ENCODE measurements at places on chromosomes 11 and 22.

- no peak for DNase-seq
These were observed 52.5 kb downstream of the GRAMD4 start for GRCh38 chr22:46672731-46673130.

GRCh38 chr22:46961591-46962295 lies 199.3 kb downstream of the TBC1D22A start:
- DNase-seq = no peak

GRCh38 chr11:10657308-10658271 lies 36.0 kb downstream of the IRAG1 start:
- DNase-seq = no peak

DNA sequence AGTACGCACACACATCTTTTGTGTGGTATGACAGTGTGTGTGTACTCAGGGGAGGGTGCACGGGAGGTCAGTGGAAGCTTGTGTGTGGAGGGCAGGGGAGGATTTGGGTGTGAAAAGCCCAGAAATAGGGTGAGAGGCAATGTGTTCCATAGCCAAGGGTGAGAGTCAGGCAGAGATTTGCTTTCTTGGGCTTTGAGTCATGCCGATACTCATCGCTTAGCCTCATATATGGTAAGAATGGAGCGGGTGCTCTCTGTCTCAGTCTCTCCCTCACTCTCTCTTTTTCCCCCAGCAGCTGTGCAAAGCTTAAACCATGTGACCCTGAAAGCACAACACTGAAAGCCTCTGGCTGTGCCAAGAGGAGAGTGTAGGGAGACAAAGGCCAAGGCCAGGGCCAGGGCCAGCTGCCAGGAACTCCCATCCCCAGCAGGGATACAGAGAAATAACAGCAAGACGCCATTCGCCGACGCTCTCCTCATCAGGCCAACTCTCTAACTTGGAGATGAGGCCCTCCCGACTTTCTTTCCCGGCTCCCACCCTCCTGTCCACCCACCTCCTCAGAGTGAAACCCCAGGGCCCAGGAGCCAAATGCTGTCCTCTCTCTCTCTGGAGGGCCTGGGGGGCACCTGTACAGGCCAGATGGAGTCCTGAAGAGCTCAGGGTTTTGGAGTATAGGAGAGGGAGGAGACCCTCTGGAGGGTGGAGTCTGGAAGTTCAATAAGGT lies 20.3 kb upstream of the MICAL3 start:
- no peak for DNase-seq

DNA sequence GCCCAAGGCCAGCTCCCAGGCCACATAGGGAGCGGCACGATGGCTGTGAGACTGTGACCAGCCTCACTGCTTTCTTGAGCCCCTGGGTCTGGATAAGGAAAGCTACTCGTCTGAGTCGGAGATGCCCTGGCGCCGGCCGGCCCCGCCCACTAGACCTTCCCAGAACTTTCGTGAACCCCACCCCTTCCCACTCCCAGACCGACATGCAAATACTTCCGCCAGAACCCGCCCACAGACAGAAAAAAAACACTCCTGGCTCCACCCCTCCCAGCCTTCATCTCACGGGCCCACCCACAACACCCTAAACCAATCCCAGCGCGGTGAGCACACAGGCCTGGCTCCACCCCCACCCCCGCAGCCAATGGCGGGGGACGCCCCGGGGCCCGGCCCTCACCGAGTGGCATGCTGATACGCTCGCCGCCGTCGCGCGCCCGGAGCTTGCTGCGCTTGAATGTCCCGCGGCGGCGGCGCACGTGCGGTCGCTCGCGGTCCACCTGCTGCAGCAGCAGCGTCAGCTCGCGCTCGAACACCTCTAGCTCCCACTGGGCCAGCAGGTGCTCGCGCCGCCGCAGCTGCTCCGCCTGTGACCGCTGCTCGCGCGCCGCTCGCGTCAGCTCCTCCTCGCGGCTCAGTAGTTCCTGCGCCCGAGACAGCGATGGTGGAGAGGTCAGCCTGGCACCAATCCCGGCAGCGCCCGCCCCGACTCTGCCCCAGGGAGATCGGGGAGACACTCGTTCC lies 7.0 kb downstream of the MAP3K11 start:
- no peak for DNase-seq

DNA sequence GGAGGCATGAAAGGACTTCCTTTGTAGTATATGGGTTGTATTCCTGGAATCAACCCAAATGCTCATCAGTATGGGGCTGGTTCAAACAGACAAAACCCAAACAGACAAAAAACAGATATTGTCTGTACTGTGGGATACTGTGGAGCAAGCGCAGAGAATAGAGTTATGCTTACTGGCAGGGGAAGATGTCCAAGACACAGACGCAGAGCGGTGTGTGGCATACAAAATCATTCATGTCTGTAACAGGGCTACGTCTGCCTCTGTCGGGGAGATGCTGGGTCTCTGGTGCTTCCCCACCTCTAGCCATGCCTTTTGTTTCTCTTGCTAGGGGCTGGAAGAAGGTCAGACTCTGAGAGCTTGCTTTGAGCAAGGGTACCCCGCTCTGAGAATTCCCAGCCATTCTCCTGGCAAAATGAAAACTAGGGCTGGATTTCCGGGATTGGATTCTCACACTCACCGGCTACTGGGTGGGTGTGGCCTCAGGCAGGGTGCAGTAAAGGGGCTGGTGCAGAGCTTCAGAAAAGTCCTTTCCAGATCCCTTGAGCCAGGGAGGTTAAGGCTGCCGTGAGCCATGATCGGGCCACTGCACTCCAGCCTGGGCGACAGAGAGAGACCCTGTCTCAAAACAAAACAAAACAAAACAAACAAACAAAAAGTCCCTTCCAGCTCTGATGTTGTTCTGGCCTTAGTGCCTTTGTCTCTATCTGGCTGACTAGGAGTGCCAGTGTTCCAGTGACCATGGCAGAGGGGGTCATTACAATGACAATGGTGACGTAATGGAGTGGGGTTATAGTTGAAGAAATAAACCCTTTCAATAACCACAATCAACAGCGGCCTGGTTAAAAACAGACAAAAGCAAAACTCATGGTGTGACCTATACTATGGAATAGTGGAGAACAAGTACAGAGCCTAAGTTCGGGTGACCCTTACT lies 2.9 kb upstream of the ABCC8 start:
- no peak for DNase-seq

DNA sequence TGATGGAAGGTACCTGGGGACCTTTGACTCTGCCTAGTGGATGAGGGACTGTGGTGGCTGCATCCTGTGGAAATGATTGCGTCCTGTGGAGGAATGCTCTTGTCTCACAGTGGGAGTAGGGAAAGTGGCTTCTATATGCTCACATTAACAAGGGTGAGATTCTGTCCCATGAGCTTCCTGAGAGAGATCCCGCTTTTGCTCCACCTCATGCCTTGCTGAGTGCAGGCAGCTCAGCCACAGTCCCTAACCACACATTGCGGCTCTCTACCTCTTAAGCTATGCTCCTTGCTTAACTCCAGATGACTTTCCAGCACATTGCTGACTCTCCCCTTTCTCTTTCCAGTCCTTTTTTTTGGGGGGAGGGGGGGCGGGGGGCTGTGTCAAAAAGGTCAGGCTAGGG lies 45.0 kb downstream of the TEAD1 start:
- no peak for DNase-seq

DNA sequence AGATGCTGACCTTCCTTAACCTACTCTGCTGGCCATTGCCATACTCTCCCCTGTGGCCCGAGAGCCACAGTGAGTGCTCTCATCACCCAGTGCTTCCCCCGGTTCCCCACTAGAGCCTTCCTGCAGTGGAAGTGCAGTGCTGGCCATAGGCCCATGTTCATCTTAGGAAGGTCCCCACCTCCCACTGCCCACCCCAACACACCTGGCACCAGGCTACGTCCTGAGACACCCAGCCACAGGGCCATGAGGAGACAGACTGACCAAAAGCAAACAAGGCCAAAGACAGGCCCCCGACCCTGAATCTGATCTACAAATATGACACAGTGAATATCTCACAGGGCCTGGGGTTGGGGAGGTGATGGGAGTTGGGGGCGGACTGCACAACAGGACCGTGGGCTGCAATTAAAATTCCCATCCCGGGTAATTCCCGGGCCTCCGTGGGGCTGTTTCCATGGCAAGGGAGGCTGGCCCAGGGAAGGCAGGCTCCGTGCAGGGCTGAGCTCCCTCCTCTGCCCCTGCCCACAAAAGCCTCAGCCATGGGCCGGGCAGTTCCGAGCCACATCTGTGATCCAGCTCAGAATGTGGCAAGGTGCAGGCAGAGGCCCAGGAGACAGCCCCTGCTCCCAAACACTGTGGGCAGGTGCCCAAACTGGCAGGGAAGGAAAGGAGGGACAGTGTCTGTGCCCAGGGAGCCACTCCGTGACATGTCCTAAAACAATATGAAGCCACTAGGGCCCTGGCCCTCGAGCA lies 5.1 kb upstream of the CHST1 start:
- DNase-seq = no peak

- DNase-seq = peak; percentile 49
These were observed 6.3 kb upstream of the ADAMTS8 start for GRCh38 chr11:130434521-130435223.

DNA sequence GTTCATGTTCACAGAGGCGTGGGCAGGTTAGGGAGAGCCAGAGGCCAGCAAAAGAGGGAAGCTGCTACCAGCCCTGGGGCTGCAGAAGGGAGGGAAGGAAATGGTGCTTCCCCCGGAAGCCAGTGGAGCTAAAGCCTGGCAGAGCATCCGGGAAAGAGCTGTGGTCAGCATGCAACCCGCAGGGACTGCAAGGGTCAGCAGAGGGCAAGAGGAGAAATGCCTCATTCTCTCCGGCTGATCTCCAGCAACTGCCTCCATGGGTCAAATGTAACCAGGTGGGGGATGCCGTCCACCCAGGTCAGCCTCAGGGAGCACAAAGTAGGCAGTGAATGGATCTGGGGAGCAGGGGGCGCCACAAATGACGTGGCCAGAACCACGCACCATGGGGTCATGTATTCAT lies 36.9 kb upstream of the PRR5 start:
- DNase-seq = no peak

DNA sequence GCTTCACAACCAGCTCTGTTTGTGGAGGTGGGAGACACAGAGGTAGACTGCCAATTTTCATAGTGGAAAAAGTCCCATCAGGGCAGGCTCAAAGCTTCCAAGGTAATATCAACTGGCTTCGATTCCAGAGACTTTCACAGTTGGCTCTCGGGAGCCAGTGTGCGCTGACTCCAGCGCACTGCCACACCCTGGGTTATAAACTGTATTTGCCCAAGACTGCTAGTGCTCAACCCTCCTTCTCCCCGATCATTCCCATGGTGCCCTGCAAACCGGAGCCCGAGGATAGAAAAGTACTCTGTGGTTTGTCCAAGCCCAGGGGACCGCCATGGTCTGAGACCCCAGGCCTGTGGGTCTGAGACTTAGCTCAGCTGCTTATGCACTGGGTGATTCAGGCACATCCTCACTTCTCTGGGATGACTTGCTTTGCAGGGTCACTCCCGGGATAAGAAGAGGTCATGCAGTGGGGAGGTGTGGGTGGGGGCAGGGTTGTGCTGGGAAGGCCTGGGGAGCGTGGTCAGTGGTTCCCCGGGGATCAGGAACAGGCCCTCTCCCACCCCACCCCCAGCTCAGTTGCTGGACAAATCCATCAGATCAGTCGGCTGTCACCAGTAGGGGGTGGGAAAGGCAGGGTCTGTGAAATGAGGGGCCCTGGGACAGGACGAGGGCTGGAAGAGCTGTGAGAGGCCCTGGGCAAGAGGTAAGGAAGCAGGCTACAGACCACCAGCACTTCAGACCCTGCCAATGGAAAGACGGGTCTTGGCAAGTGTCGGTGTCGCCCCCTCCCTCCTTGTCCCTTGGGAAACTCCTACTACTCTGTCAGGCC lies 26.7 kb upstream of the PICK1 start:
- no peak for DNase-seq

DNA sequence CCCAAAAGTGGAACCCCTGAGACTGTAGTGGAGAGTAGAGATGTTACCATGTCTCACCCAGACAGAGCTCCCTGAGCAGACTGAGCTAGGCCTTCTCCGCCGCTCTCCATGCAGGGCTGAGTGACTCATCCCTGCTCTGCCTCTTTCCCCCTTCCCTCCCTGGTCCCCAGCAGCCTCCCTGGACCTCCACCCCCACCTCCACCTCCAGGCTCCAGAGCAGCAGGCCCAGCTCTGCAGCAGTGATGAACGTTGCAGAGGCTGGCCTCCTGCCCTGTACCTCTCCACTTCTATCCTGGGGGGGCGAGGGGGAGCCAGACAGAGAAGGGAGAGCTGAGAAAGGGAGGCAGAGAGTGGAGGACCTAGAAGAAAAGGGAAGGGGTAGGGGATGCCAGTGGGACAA lies 19.3 kb upstream of the ARAP1 start:
- no peak for DNase-seq

Measured in activated effector memory CD4-positive, alpha-beta T cell treated with Interleukin-2 at 50 U/mL for 16 hours (primary cell).